ENCODE measurements at places on chromosomes 6 and 20.

GRCh38 chr6:149445573-149445972 is 39.2 kb downstream of the ZC3H12D start:
- DNase-seq, result no peak

- no peak for DNase-seq
These were observed 140.7 kb upstream of the STXBP5 start for GRCh38 chr6:147063469-147064031.

GRCh38 chr6:26200918-26201721 is 113.9 kb downstream of the HFE start:
- DNase-seq, result no peak

GRCh38 chr20:10137533-10137932 is 81.1 kb upstream of the SNAP25 start:
- DNase-seq, result no peak

GRCh38 chr6:25874822-25875562 is 949 bp upstream of the SLC17A3 start:
- no peak for DNase-seq

- no peak for DNase-seq
These were observed 124.0 kb upstream of the ECI2 start for GRCh38 chr6:4259391-4259790.

DNA sequence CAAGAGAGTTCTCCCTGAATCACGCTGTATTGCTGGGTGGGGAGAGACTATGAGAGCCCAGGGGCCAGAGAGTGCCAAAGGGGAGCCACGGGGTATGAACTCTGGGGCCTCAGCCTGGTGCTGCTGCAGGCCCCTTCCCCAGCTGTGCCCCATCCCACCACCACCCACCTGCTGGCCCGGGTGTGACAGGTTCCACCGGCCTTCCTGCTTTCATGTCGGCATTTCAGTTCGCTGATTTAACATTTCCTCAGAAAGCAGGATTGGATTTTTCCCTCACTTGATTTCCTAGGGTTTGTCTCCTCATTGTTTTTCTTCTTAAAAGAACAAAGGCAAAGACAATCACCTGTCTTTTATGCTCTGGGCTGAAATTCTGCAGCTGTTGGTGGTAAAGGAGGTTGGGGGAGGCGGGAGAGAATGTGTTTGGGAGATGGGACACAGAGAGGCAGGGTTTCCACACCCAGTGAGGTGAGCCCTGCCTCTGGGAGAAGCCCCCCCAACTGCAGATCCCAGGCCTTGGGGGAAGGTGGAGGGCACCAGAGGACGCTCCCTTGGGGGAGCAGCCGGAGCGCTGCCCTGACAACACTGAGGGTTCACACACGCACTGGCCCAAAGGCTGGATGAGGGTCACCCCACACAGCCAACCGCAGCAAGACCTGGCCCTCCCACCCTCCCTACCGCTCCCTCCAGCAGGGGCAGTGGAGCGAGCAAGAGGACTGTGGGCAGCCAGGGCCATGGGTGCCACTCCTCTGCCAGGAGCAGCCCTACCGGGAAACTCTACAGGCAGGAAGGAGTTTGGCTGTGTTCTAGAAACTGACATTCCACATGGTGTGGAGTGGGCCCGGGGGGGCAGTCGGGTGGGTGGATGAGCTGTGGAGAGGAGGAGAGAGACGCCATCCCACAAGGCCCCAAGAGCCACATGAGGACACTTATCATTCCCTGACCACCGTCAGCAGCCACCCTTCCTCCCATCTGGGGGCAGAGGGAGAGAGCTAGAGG is 10.5 kb upstream of the MLN start:
- DNase-seq, result no peak

DNA sequence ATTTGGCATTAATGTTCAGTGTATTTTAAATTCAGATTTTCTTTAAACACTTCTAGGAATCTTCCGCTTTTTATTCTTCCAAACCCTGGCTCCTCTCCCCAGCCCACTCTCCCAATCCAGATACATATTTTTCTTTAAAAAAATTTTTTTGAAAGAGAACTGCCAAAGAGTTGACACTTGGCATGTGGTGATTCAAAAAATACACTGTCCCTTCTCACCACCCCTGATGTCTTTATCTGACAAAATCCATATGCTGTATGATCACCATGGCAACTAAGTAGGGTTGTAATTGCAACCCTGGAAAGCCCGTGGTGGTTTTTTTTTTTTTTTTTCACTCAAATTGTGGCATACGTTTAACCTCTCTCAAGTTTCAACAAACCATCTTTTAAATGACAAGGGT is 355.8 kb upstream of the SASH1 start:
- no peak for DNase-seq

All from SK-N-SH (cell line).